ENCODE measurements at places on chromosomes 4 and X.

GRCh38 chr4:151197247-151197646 is 79.7 kb upstream of the PRSS48 start:
- DNase-seq, result peak; percentile 72

DNA sequence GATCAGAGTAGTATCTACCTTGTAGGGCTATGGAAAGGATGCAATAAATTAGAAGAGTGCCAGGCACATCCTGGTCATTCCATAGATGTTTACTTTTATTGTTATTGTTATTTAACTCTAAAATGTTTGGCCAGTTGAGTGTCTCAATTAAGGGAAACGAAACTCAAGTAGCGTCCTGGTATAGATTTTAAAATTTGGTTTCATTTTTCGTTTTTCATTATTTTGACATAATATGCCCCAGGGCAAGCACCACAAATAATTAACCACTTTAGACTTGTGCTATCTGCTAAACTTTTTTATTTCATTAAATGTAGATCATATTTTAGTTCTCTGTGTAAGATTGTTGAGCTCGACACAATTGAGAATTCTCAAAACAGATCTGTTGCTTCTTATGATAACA is 179.7 kb upstream of the PRPS2 start:
- no peak for DNase-seq

DNA sequence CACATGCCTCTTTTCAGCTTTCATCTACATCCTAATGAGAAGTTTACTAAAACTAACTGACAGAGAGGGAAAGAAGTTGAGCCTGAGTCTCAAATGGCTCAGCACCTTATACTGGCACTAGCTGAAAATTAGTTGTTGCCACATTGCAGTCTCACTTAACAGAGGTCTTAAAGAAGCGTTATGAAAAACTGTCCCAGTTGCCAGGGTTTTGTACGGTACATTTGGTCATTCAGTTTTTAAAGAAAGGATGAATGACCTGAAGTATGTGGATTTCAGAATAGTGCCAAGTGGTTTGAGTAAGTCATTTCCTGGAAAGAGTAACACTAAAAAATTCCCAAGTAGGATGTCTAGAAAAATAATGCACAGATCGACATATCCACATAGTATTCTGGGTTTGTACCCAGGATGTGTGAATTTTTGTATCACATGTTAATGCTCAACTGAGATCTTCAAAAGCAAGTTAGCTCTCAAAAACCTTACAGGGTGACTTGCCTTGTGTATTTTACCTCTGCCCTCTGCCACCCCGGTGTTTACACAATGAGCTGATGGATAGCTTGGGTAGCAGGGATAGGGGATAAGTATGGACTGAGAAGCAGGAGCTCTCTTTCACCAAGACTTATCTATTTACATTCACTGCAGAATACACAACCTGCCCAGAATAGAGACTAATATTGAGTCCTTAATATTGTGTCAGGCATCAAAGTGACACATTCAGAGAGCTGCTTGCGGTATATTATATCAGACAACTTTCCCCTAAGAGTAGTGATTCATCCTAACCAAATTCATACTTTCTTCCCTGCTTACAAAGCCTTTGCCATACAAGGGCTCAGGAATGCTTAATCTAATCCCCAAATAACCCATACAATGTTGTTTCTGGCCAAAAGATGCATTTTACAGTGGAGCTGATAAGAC is 1075.7 kb upstream of the PABPC4L start:
- peak; percentile 68 for DNase-seq

DNA sequence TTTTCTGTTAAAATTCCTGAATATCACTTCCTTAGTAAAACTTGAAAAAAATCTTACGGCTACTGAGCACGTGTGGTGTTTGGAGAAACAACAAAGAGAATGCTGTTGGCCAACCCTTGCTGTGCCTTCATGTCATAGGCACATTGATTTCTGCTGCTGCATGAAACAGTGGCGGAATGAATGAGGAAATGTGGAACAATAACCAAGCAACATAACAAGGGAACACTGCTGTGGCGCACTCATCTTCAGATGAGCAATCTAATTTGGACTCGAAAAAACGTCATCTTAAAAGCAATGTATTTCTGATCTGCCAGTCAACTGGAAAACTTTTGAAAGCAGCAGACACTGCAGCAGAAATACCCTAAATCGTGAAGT is 51.4 kb downstream of the PROM1 start:
- DNase-seq, result no peak
